ENCODE measurements at places on chromosomes 3 and 15. TPM values are rescaled to one million over a fixed set of nuclear protein-coding genes. Genes with fewer than 3 reads are reported as not detected.

- H3K4me3 ChIP-seq: no peak overlapping the region
- DNase-seq: no peak
- no peaks in the 10 kb centered on the region for H3K27me3 ChIP-seq
- no peak overlapping the region for H3K27ac ChIP-seq
Measured at GRCh38 chr3:17111586-17111985, 226.8 kb downstream of the PLCL2 start.

DNA sequence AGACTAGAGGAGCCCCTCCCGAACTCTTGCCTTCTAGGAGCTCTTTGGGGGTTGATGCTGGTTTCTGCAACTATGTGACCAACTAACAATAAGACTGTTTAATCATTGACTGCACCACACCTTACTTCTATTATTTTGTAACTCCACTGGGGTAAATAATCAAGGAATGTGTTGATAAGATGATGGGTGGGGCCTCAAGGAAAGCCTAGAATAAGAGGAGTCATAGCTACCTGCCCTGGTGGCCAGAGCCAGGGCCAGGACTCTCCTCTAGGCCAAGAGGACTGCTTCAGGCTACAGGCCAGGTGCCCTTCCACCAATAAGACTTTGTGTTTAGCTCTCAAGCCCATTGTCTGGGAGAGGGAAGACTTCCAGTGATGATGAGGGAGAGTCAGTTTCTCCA lies 41.2 kb upstream of the PIAS1 start:
- no peaks in the 10 kb centered on the region for H3K27me3 ChIP-seq
- no peaks in the 10 kb centered on the region for H3K4me1 ChIP-seq
- no peak overlapping the region for H3K27ac ChIP-seq
- DNase-seq: no peak
- H3K4me3 ChIP-seq: no peak overlapping the region

GRCh38 chr15:78715930-78716329 lies 74.9 kb upstream of the CHRNB4 start:
- no peak overlapping the region for H3K4me3 ChIP-seq
- no peak overlapping the region for H3K27ac ChIP-seq
- no peaks in the 10 kb centered on the region for H3K27me3 ChIP-seq
- no peak for DNase-seq

RTP1 gene
- not detected for total RNA-seq

GRCh38 chr3:105700575-105700974 lies 168.2 kb downstream of the CBLB start:
- no peak overlapping the region for H3K4me3 ChIP-seq
- no peaks in the 10 kb centered on the region for H3K27me3 ChIP-seq
- no peak overlapping the region for H3K27ac ChIP-seq
- peaks cover 4% of the 10 kb centered on the region for H3K36me3 ChIP-seq
- no peak for DNase-seq

DNA sequence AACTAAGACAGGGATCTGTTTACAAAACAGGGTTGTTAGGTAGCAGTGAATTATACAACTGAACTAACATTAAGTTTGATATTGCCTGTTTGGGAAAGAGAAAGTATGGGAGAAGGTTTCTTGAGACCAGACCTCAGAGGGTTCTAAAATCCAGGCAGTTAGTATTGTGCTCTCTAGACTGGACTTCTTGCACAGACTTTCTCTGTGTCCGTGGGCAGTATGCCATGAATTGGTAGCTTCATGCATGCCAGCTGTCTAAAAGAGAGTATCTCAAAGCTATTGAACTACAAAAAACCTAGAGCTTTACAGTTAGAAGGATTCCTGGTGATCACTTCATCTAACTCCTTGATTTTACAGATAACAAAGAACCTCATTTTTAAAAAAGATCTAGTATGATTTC lies 12.5 kb downstream of the SAMD7 start:
- DNase-seq: no peak
- H3K4me3 ChIP-seq: no peak overlapping the region
- H3K4me1 ChIP-seq: peaks cover 6% of the 10 kb centered on the region
- H3K27me3 ChIP-seq: no peaks in the 10 kb centered on the region
- no peaks in the 10 kb centered on the region for H3K36me3 ChIP-seq

DNA sequence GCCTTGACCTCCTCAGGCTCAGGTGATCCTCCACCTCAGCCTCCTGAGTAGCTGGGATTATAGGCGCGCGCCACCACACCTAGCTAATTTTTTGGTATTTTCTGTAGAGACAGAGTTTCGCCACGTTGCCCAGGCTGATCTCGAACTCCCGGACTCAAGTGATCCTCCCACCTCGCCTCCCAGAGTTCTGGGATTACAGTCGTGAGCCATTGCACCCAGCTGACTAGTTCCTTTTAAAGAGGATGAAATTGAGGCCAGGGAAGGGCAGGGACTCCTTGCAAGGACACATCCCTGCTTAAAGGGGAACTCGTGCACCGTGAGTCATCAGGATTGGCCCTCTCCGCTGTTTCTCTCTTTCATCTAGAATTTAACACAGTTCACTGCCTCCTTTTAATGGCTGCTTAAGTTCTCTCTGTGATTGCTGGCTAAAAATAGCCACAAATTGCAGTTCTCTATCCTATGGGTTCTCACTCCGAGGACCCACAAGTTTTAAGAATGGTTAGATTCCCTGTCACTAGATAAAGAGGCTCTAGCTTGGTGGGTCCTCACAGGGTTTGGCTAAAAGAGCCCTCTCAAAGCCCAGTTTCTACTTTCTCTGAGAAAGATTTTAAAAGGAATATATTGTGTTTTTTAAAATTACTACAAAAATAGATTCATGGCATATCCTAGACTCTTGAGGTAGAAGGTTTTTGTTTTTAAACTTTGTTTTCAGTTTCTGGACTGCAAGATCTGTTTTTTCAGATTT lies 1.4 kb downstream of the CRTAP start:
- H3K27ac ChIP-seq: peak overlapping the region; percentile 98
- H3K27me3 ChIP-seq: no peaks in the 10 kb centered on the region
- no peaks in the 10 kb centered on the region for H3K4me1 ChIP-seq
- no peaks in the 10 kb centered on the region for H3K36me3 ChIP-seq
- peak overlapping the region; percentile 64 for H3K4me3 ChIP-seq

GRCh38 chr3:192958219-192958872 lies 40.7 kb upstream of the MB21D2 start:
- H3K27me3 ChIP-seq: no peaks in the 10 kb centered on the region
- DNase-seq: no peak
- no peaks in the 10 kb centered on the region for H3K36me3 ChIP-seq
- no peak overlapping the region for H3K4me3 ChIP-seq
- peak overlapping the region; percentile 69 for H3K27ac ChIP-seq

DNA sequence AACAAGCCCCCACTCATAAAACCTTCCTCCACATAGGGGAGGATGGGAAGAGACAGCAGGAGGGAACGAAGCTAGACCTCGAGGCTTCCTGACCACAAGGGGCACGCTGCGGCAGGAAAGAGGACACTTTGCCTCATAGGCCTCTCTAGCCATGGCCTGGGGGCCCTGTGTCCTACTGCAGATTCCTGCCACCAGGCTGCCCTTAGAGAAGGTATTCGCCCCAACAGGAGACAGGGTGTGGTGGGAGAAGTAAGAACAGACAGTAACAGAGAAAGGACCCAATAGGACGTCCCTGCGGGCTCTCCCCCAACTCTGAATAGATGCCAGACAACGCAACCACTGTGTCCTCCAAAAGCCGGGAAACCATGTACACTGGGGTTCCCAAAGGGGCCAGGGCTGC lies 36.8 kb downstream of the ADCY5 start:
- no peaks in the 10 kb centered on the region for H3K27me3 ChIP-seq
- no peaks in the 10 kb centered on the region for H3K36me3 ChIP-seq
- peaks cover 33% of the 10 kb centered on the region for H3K4me1 ChIP-seq

EPHA3 gene
- 6.5 TPM for total RNA-seq

FGD5 gene
- 40.1 TPM for total RNA-seq

GRCh38 chr15:75042730-75043508 lies 19.5 kb downstream of the PPCDC start:
- H3K27ac ChIP-seq: peak overlapping the region; percentile 61
- no peaks in the 10 kb centered on the region for H3K36me3 ChIP-seq
- no peak overlapping the region for H3K4me3 ChIP-seq

THBS1 gene
- total RNA-seq: 377 TPM

SPINK8 gene
- not detected for total RNA-seq

- H3K27me3 ChIP-seq: no peaks in the 10 kb centered on the region
- H3K27ac ChIP-seq: no peak overlapping the region
- H3K4me1 ChIP-seq: no peaks in the 10 kb centered on the region
- H3K4me3 ChIP-seq: no peak overlapping the region
- no peaks in the 10 kb centered on the region for H3K36me3 ChIP-seq
- no peak for DNase-seq
Measured at GRCh38 chr15:73424506-73424905, 18.5 kb upstream of the REC114 start.

DNA sequence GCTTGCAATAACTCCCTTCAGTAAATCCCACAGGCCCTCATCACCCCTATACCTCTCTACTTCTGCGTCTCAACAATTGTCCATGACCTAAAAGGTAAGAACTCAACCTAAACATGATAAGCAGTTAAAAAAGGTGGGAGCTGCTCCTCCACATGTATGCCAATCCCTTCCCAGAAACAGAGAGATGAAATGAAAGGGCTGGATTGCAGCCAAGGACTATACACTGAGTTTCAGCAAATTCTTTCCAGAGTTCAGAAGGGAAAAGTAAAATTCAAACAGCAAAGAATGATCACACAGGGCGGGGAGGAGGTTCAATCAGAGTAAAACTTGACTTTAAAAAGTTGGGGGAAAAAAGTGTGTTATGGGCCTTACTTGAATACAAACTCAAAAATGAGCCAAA lies 27.5 kb downstream of the PLOD2 start:
- H3K4me1 ChIP-seq: no peaks in the 10 kb centered on the region
- no peaks in the 10 kb centered on the region for H3K27me3 ChIP-seq
- no peak overlapping the region for H3K27ac ChIP-seq
- DNase-seq: no peak

- H3K36me3 ChIP-seq: no peaks in the 10 kb centered on the region
- no peaks in the 10 kb centered on the region for H3K27me3 ChIP-seq
- no peak overlapping the region for H3K27ac ChIP-seq
- no peaks in the 10 kb centered on the region for H3K4me1 ChIP-seq
- H3K4me3 ChIP-seq: no peak overlapping the region
Measured at GRCh38 chr3:105253225-105253624, 113.5 kb upstream of the ALCAM start.

GOLGA6L7 gene
- not detected for total RNA-seq

GRCh38 chr3:141366285-141367037 lies 1.8 kb upstream of the ZBTB38 start:
- no peak overlapping the region for H3K4me3 ChIP-seq
- H3K4me1 ChIP-seq: peaks cover 3% of the 10 kb centered on the region
- peak overlapping the region; percentile 91 for H3K27ac ChIP-seq
- no peaks in the 10 kb centered on the region for H3K36me3 ChIP-seq
- no peak for DNase-seq

SOX2 gene
- total RNA-seq: 0.13 TPM

SLC24A1 gene
- 18.9 TPM for total RNA-seq

DNA sequence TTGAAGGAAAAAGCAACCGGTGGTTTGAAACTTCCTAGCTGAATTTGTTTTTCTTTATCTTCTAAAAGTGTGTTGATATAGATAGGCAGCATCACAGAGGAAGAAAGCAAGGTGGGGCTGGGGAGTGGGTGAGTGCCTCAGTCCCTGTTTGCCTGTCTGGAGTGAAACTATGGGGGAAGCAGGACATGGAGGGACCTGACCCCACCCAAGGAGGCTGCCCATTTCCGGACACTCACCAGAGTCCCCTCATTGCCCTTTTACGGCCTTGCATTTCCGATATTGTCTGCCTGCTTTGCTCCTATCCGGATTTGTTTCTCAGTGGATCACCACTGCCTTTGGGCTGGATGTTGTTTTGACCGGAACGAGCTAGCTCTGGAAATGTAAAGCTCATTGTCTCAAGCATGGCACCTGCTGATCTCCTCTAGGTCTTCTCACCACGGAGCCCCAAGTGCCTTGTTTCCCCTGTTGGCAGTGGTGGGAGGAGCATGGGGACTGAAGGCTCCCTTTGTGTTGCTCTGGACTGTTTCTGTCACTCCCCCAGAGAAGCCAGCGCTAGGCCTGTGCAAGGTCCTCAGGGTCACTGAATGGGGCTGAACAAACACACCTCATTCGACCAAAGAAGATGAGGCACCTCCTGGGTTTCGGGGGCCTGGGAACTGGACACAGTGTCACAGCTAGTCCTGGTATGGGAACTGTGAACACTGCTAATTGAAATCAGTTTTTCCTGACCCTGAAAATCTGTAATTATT lies 7.0 kb downstream of the CLDN11 start:
- H3K27me3 ChIP-seq: no peaks in the 10 kb centered on the region
- H3K27ac ChIP-seq: no peak overlapping the region
- H3K4me3 ChIP-seq: no peak overlapping the region

Measured in kidney (tissue), 22 donors.